Mucosa of gallbladder (tissue), 1 donor: ENCODE measurements at places on chromosomes 6 and 20. TPM values are rescaled to one million over a fixed set of nuclear protein-coding genes. Genes with fewer than 3 reads are reported as not detected.

- DNase-seq: peak; percentile 14
Observed at GRCh38 chr6:34792605-34793500, 970 bp downstream of the BLTP3A start.

The ASIP gene
- not detected for total RNA-seq

The CRIP3 gene
- total RNA-seq: 7.3 TPM

The KIF13A gene
- total RNA-seq: 43.0 TPM
